ENCODE measurements at places on chromosomes 11 and 22. TPM values are rescaled to one million over a fixed set of nuclear protein-coding genes. Genes with fewer than 3 reads are reported as not detected.

The VSIG2 gene
- polyA plus RNA-seq, result not detected

The MS4A12 gene
- 0.34 TPM for polyA plus RNA-seq

The TBCEL gene
- polyA plus RNA-seq, result 5.4 TPM

The MIAT gene
- polyA plus RNA-seq, result 10.0 TPM

The GLYATL2 gene
- polyA plus RNA-seq, result 0.57 TPM

The XNDC1N gene
- 9.0 TPM for polyA plus RNA-seq

The SMC1B gene
- polyA plus RNA-seq, result 0.10 TPM
